ENCODE measurements at places on chromosomes 3 and 15.
A peak's percentile ranks its signal among the peaks of the same experiment; 100 is the strongest.

DNA sequence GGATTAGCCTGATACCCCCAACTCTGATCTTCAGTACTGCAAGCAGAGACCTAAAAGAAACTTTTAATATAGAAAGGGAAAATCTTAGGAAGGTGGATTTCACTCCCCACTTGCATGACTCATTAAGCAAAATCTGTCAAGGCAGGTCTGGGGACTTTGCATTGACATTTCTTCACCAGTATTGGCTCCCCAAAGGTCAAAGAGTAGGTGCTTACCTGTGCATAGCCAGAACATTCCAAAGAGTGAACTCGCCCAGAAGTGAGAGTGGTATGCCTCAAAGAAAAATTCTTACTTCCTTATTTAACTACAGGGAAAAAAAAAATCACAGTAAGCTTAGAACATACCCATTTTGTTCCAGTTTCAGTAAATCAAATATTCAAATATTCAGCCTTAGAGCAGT, 140.9 kb upstream of the TP63 start:
- no peak for DNase-seq

GRCh38 chr3:30181178-30181465, 425.3 kb upstream of the TGFBR2 start:
- no peak for DNase-seq

GRCh38 chr3:34388830-34389229, 590.4 kb downstream of the PDCD6IP start:
- DNase-seq = no peak

DNA sequence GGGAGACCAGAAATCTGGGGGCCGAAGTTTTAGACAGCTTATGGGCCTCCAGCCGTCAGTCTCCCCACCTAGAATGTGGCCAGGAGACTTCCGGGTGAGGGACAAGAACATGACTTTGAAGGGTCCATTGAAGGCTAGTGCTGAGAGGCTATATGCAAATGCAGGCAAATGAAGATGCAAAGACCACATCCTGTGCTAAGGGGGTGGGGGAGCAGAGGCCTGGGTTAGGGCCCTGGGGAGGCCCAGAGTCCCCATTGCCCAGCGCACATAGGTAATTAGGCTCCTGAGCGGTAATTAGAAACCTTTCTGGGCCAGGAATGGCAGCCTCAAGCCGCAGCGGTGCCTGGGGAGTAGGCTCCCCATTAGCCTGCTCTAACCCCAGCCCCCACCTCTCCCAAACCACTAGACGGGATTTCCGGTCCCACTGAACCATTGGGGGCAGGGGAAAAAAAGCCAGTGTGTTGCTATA, 6.8 kb downstream of the CSK start:
- no peak for DNase-seq

DNA sequence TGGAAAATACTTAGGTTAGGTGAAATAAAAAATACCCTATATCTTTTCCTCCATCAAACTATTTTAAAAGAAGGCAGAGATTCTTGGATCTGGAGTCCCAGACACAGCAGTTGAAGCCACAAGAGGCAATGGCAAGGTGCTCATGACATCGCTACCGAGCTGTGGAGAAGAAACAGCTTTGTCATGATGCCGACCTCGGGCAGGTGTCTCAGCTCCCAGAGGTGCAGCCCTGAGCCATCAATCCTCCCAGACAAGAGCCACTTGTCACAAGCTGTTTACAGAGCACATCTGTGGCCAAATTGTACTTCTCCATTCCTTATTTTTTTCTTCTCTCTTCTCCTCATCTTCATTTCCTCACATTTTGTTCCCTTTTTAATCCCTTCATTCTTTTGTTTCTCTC, 50.8 kb downstream of the GPR176 start:
- peak; percentile 79 for DNase-seq

DNA sequence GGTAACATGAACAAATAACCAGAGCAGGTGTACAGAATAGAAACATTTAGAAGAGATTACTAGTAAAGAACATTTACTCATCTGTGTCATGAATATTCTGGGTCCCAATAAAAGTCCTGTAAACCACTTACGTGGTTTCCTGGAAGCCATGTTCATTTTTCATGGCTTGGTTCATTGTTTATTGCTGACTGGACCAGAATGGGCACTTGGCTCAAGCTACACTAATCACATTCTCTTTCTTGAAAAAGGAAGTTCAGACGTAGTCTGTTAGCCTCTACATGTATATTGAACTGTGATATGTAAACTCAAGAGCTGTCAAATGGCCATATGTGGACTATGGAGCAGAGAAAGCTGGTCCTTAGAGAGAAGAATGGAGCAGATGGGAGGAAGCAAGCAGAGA, 138.3 kb upstream of the FAM3D start:
- DNase-seq = no peak

- DNase-seq = no peak
Measured at GRCh38 chr3:168398371-168399025, 302.8 kb upstream of the GOLIM4 start.

GRCh38 chr3:29064085-29064484, 216.8 kb upstream of the RBMS3 start:
- DNase-seq = no peak

- no peak for DNase-seq
Measured at GRCh38 chr3:100966807-100967206, 26.4 kb downstream of the ABI3BP start.

DNA sequence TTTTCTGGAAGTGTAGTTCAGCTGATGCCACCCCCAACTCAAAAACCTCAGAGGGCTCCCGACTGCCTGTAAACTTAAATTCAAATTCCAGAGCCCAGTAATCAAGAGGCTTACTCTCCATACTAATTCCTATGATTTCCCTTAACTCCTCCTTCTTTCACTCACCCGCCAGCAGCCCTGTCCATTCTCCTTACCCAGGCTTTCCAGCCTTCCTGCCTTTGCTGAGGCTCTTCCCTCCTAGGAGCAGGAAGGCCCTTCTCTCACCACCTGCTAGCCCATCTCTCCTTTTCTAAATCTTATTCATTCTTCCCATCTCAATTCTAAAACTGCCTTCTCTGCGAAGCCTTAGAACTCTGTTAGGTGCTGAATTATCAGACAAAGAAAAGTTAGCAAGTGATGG, 30.4 kb downstream of the RORA start:
- no peak for DNase-seq

GRCh38 chr15:24943361-24943760, 11.4 kb upstream of the SNRPN start:
- no peak for DNase-seq

GRCh38 chr15:57606048-57606447, 14.3 kb downstream of the MYZAP start:
- DNase-seq = no peak

DNA sequence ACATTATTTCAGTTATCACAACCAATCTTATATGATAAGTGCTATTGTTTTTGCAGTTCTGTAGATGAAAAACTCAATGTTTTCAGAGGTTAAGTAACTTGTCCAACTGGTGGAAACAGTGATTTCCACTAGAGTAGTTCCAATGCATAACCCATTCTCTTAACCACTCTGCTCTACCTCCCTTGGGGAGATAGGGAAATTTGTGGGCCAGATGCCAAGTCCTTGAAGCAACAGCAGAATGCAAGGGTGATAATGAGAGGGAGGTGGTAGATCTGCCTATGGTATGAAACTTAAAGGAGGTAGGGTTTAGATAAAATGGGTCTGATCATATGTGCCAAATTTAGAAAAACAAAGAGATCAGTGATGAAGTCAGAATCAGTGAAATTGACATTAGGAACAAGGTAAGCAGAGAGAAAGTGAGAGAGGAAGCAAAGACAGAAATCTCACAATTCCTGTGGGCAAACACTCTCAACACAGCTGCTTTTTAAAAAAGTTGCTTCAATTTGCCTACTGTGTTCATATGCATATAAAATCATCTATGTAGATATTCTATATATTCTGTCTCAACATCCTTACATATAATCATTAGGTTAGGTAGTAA, 50.5 kb upstream of the UBP1 start:
- DNase-seq = no peak

GRCh38 chr3:184710870-184711492, 883 bp downstream of the MAGEF1 start:
- DNase-seq = no peak

GRCh38 chr3:63652066-63652725, at the start of gene SNTN:
Gene SNTN, plus strand, starts transcription at chr3:63652675. Its CDS starts 13 bp downstream, at chr3:63652688.
- no peak for DNase-seq

- no peak for DNase-seq
Measured at GRCh38 chr15:39641191-39641889, 60.5 kb downstream of the THBS1 start.

DNA sequence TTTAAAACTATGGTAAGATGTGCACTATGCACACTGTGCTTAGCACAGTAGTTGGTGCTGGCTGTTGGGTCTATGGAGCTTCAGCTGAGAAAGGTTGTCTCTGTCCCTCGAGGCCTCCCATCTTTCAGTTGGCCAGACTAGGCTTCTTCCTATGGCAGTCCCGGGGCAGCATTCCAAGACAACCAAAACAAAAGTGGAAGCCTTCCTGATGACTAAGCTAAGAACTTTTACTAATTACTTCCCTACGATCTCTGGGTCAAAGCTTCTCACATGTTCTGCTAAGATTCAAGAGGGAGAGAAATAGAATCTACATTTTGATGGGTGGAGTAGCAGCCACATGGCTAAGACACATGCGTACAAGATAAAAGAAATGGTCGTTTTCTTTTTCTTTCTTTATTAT, 342.8 kb downstream of the TUSC7 start:
- DNase-seq = no peak

- DNase-seq = no peak
Measured at GRCh38 chr3:123457841-123458240, 9.0 kb upstream of the ADCY5 start.

GRCh38 chr3:72282918-72283317, 498.0 kb upstream of the PROK2 start:
- DNase-seq = no peak

DNA sequence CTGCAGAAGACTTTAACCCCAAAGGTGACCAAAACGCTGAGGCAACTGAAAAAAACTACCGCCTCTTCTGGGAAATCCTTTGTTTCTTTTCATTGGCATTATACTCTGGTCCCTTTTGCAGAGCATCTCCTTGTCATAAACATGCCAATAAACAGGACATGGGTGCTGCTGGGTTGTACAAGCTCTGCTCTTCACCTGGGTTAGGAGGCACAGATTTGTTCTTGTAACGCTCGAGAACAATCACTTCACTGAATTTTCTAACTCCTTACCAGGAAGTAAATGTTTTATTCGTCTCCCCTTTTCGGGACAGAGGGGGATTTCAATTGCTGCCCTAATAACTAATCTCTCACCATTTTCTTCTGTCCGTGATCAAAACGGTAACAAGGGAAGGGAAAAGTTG, 1.3 kb downstream of the PLCH1 start:
- no peak for DNase-seq

DNA sequence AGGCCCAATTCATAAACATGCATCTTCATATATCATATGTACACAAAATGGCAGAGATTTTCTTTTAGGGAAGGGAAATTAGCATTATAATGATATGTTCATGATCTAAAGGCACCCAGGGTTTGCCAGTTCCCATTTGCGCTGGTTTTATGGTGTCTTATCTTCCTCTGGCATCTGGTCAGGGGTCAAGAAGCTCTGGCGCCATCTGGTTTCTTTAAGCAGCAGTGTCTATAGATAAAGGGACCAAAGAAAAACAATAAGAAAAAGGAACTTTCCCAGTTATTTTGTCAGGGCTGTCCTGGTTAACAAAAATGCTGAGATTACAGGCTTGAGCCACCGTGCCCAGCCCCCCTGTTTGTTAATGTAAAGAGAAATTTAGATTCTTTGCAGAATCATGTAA, 3.3 kb upstream of the DCP1A start:
- DNase-seq = peak; percentile 2

- DNase-seq = no peak
Measured at GRCh38 chr15:43463507-43463906, 29.4 kb downstream of the TP53BP1 start.

GRCh38 chr3:183356920-183357319, 71.5 kb downstream of the MCF2L2 start:
- DNase-seq = no peak

DNA sequence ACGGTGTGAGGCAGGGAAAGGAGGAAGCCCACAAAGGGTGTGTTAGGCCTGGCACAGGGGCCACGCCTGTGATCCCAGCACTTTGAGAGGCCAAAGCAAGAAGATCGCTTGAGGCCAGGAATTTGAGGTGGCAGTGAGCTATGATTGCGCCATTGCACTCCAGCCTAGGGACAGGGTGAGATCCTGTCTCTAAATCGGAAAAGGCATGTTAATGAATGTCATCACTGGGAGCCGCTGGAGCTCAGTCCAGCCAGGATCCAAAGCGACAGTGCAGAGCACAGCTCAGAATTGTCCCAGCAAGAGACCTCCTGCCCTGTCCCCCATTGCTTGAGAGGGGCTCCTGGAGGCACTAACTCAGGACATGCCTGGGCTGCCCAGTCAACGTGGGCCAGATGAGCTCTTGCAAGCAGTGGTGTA, 15.0 kb upstream of the FBLN2 start:
- no peak for DNase-seq

DNA sequence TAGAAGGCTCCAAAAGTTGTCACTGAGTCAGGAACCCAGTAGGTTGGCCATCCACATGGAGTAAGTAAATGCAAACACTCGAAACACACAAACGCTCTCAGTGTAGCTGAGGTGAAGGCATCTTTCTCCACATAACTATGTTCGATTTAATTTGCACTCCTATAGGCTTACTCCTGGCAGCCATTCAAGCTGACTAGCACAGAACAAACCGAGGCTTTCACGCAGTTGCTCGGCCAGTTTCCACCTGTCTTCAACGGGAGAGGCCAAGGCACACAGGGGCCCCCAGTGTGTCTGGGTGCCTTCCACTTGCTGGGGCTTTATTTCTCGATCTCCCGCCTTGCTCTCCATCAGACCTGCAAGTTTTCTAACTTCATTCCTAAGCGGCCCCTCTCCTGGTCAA, 18.9 kb downstream of the RGMA start:
- DNase-seq = no peak

- peak; percentile 62 for DNase-seq
Measured at GRCh38 chr3:14439501-14440167, 37.2 kb downstream of the SLC6A6 start.

GRCh38 chr3:43855674-43856299, 165.0 kb downstream of the ABHD5 start:
- DNase-seq = no peak

DNA sequence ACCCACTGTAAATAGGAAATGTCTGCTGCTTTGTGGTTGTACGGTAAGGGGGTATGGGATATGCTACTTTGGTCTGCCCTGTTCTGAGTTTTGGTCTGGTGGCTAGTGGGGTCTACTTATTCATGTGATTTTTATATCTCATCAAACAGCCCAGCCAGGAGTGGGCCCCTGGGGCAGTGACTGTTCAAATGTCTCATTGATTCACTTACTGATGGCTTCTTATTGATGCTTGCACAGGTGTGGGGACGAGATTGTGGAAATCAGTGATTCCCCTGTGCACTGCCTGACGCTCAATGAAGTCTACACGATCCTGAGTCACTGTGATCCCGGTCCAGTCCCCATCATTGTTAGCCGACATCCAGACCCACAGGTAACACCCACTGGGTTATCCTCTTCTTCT, 38.5 kb downstream of the STARD5 start:
- DNase-seq = no peak

DNA sequence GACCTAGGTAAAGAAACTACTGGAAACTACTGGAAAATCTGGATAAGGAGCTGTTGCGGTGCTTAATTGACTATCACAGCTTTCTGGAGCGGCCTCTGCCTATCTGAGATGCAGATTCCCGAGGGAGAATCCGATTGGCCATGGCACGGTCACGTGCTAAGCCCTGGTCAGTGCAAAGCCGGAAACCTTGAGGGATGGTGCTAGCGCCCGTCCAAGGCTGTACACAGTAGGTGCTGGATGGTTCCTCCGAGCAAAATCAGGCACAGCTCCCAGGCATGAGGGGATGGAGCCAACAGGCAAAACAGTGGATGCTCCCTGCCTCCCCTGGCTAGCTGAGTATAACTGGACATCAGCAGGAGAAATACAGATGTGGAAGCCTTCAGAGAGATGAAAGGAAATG, 238.7 kb upstream of the HES1 start:
- DNase-seq = no peak

GRCh38 chr3:49713336-49714105, 6.0 kb downstream of the AMIGO3 start:
- no peak for DNase-seq

All from DMS79 (cell line).